WERI-Rb-1 (cell line): ENCODE measurements at places on chromosomes 12 and 14.
A peak's percentile ranks its signal among the peaks of the same experiment; 100 is the strongest.

DNA sequence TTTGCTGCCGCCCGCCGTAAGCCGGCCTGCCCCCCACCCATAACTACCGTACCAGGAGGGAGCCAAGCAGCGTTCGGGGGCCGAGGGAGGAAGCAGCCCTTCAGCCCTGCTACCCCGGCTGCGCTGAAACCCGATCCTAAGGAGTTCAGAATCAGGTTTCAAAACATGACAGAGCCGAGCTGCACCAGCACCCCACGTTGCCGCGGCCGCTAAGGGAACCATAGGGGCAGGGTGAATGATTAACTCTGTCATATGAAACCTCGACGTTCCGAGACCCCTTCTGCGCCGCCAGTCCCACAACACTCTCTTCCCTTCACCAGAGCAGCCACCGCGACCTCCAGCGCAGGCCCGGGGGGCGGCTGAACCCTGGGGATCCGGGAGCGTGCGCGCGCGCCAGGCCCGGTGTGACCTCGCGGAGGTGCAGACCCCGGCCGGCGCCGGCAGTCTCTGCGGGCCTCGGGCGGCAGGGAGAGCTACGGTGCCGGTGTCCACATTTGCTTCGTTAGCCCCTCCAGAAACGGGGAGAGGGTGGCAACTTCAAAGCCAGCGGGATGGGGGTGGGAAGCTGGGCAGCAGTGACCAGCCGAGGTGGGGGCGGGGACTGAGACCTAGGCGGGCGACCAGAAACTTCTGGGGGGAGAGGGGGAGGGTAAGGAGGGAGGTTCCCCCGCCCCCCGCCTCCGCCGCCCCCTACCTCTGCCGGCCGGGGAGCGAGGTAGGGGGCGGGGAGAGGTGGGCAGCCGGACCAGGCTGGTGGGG is 1.6 kb downstream of the SIX4 start:
- peak; percentile 46 for DNase-seq

DNA sequence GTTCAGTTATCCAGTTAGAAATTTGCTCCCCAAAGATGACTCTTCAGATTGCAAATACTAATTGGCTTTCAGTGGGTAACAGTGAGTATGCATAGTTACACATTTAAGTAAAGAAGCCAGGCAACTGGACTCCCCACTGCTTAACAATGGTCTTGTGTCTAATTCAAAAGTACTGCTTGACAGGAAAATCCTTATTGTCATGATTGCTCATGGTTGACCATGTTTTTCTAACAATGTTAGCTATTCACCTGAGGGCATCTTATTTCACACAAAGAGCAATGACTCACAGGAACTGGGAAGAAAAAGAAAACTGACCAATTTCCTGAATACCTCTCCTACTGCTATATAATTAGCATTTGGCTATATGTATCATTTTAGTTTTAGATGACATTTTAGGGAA is 33.7 kb upstream of the ALG10B start:
- no peak for DNase-seq

- DNase-seq: no peak
Observed at GRCh38 chr12:2264651-2265232, 212.0 kb downstream of the CACNA1C start.

GRCh38 chr14:103346286-103346685 is 12.2 kb downstream of the EIF5 start:
- no peak for DNase-seq
